ENCODE measurements at places on chromosomes 1 and 21.
A peak's percentile ranks its signal among the peaks of the same experiment; 100 is the strongest.

DNA sequence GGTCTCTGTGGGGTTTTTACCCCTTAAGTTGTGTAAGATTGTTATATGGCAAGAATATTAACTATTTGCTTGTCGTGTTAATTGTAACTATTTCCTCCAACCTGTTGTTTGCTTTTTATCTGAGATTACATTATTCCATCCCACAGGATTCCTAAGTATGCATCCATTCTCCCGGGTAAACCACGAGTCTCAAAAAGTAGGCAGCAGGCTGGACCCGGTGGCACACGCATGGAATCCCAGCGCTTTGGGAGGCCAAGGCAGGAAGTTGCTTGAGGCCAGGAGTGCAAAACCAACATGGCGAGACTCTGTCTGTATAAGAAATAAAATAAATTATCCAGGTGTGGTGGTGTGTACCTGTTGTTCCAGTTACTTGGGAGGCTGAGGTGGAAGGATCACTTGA, 12.6 kb upstream of the RSPO1 start:
- DNase-seq, result peak; percentile 20

GRCh38 chr1:66305927-66306326, 228.0 kb upstream of the SGIP1 start:
- DNase-seq, result no peak

- DNase-seq, result no peak
Observed at GRCh38 chr1:113401067-113401466, 10.8 kb downstream of the MAGI3 start.

- DNase-seq, result no peak
Observed at GRCh38 chr21:34941162-34941561, 107.9 kb downstream of the RUNX1 start.

DNA sequence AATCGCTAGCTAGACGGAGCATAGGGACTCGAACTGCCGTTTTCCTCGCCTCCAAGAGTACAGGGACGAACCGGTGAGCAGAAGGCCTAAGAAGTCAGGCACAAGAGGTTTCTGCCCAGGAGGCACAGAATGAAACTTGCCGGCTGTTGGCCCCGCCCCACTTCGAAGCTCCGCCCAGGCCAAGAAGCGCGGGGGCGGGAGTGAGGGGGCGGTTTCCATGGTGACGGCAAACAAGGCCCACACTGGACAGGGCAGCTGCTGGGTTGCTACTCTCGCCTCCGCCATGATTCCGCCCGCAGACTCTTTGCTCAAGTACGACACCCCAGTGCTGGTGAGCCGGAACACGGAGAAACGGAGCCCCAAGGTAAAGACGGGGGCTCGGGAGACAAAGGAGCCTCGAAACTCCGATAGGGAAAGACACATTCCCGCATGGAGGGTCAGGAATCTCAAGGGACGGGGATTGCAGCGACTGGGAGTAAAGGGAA, at the start of gene DNALI1:
Gene DNALI1, plus strand, starts transcription at position 229 of the 485 bp plus-strand sequence. Its CDS starts 55 bp downstream, at position 284.
- peak; percentile 94 for DNase-seq

DNA sequence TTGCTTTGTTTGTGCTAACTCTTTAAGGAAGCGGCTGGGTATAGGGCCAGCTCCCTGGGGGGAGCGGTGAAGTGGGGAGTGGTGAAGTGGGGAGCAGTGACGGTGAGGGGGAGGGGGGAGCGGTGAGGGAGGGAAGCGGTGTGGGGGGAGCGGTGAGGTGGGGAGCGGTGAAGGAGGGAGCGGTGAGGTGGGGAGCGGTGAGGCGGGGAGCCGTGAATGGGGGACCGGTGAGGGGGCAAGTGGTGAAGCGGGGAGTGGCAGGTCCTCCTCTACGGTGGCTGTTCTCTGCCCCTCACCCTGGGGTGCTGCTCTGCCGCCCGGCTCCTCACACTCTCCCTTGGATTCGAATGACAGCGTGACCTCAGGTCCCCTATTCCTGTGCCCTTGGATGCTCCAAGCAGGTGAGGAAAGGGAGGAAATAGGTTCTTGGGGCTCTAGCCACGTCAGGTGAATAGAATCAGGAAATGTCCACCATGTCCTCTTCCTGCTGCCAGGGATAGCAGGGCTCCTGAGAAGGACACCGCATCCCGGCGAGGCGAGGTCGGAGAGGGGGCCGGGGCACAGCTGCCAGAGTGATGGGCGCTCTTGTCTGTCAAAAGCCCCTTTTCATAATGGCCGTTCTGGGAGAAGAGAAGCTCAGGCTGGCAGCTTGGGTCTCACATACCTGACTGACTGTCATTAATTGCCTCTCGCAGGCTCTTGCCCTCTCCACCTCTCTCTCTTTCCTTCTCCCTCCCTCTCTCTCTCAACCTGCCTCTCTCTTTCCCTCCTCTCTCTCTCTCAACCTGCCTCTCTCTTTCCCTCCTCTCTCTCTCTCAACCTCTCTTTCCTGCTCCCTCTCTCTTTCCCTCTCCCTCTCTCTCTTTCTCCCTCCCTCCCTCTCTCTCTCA, 134.2 kb downstream of the PGBD5 start:
- DNase-seq, result no peak

- no peak for DNase-seq
Observed at GRCh38 chr1:61289232-61290098, 207.1 kb downstream of the NFIA start.
